ENCODE measurements at places on chromosomes 7 and 10.

GRCh38 chr7:134891262-134891695 is 95.0 kb upstream of the AGBL3 start:
- peak; percentile 19 for DNase-seq

DNA sequence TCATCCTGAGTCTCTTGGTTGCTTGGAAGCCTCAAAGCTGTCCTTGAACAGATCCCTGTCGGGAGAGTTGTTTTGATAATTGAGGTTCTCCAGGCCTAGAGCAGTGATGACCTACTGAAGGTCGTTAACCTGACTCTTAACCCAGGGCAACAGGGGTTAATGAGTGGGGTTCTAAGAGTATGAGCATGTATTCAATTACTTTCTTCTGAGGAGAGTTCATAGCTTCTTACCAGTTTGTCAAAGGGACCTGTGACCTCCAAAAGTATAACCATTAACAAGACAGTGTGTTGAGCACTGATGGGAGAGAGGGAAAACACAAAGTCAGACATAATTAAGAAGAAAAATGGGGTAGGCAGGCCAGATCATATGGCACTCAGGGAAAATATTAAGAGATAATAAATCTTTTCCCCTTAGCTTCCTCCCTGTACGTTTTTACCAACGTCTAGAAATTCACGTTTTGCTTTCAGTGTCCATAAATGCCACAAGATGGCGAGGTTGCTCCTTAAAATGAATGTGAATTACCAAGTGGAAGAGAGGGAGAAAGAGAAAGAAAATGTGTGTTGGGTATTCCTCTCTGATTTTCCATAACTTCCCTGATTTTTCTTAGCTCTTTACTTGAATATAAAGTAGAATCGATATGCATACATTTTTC is 97.6 kb downstream of the SUGCT start:
- DNase-seq, result peak; percentile 64

DNA sequence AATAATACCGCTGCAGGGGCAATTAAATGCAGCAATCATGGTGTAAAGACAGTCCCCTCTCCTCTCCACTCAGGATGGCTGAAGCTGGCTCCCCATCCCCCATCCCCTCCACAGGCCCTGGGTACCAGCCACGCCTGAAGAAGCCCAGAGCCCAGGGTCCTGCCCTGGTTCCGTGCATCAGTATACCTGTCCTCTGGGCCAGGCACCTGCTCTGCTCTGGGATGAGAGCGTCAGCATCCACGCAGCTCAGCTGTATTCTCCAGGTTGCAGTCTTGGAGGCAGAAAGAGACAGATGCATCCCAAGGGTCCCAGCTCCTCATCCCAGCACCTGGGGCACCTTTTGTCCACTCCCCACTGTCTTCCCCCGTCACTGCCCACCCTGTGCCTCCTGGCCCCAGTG is 233.8 kb downstream of the TCERG1L start:
- DNase-seq, result no peak

GRCh38 chr7:133582766-133583523 is 330.1 kb downstream of the EXOC4 start:
- DNase-seq, result no peak

DNA sequence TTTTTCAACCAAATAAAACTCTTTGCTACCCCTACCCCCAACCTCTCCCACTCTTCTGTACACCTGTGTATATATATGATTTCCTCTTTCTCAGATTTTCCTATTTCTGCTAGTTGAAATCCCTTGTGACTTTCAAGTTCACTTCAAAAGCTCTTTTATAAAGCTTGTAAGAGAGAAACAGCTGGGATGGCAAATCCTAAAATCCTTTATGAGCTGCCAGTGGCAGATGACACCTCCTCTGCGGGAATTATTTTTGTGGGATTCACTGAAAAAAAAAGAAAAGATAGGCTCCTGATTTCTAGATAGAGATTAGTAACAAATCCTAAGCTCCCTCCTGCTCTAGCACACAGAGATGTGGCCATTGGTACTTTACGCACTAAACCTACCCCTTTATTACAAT is 92.9 kb downstream of the AHR start:
- no peak for DNase-seq

DNA sequence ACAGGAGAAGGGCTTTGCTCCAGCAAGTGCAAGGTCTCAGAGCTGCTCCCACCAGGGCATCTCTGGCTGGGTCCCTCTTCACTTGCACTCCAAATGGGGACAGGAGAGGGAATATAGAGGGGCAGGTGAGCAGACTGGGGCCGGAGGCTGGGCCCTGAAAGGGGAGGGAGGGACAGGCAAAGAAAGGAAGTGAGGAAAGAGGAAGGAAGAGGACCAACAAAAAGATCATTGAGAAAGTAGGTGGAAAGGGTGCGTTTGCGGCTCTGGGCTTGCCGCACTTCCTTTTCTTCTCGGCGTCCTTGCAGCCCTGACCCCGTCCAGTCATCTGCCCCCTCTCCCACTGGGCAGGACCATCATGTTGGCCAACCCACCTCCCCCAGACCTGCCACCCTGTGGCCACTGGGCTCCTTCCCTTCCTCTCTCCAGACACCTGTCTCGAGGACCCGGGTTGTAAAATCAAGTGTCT is 14.0 kb downstream of the ITPRIP start:
- DNase-seq, result no peak

GRCh38 chr7:122413339-122413738 is 108.8 kb upstream of the FEZF1 start:
- no peak for DNase-seq

GRCh38 chr10:34791947-34792346 is 23.1 kb downstream of the PARD3 start:
- DNase-seq, result no peak

Data from HT-29 (cell line).